ENCODE measurements at places on chromosomes 1 and 21.
A peak's percentile ranks its signal among the peaks of the same experiment; 100 is the strongest.

- peak; percentile 12 for DNase-seq
These were observed 40.7 kb downstream of the AGO3 start for GRCh38 chr1:35971601-35972000.

GRCh38 chr1:221117133-221117532 is 237.9 kb downstream of the HLX start:
- DNase-seq, result no peak

- DNase-seq, result no peak
These were observed 100.1 kb upstream of the GCLM start for GRCh38 chr1:94009304-94009703.

DNA sequence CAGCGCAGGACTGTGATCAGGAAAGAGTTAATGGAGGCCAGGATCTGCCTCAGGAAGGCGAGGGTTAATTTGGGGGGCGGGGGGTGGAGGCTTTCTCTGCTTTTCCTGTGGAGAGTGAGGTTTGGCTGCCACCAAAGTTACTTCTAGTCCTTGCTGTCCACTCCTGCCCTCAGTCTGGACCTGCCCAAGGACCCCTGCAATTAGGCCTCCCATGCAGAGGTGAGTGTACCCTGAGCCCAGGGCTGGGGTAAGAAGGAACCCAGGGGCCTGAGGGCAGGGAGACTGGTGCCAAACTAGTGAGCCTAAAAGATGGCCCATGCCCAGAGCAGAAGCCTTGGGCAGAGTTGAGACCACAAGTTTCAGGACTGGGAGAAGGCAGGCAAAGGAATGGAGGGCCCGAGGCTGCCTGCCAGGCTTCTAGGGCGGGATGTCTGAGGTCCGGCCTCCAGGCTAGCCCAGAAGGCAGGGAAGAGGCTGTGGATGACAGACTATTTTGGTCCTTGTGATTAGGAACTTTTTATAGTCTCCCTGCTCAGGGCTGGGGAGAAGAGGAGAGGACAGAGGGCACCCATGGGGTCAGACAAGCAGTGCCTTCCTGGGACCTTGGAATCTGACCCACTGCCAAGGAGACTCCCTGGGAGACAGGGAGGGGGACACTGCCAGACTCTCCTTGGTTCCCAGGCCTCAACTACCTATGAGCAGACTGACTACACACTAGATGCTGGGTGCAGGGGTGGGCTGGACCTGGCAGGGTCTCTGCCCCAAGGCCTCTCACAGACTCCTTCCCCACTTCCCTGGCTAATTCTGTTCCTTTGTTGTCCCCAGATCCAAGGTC is at the start of gene FAM110D:
TSS of gene FAM110D (plus strand) at position 172 of the 835 bp plus-strand sequence. CDS start 2,213 bp downstream, outside the sequence.
- DNase-seq, result no peak

- DNase-seq, result peak; percentile 46
These were observed 1.4 kb upstream of the EPHB2 start for GRCh38 chr1:22709227-22709626.
